ENCODE measurements at places on chromosomes 3 and 15. TPM values are rescaled to one million over a fixed set of nuclear protein-coding genes. Genes with fewer than 3 reads are reported as not detected.

DPPA2 gene
- polyA plus RNA-seq = not detected

NR2E3 gene
- polyA plus RNA-seq = 0.05 TPM

GPR156 gene
- 0.09 TPM for polyA plus RNA-seq

RFT1 gene
- polyA plus RNA-seq = 7.0 TPM

TMCO5A gene
- polyA plus RNA-seq = not detected

CLDN16 gene
- 0.05 TPM for polyA plus RNA-seq

IL1RAP gene
- 1.6 TPM for polyA plus RNA-seq

TTLL13 gene
- 0.72 TPM for polyA plus RNA-seq

FBXW12 gene
- not detected for polyA plus RNA-seq

SETD2 gene
- 10.3 TPM for polyA plus RNA-seq

All from right cardiac atrium (tissue), 5 donors.